ENCODE measurements at places on chromosomes 12 and 14. TPM values are rescaled to one million over a fixed set of nuclear protein-coding genes. Genes with fewer than 3 reads are reported as not detected.

DNA sequence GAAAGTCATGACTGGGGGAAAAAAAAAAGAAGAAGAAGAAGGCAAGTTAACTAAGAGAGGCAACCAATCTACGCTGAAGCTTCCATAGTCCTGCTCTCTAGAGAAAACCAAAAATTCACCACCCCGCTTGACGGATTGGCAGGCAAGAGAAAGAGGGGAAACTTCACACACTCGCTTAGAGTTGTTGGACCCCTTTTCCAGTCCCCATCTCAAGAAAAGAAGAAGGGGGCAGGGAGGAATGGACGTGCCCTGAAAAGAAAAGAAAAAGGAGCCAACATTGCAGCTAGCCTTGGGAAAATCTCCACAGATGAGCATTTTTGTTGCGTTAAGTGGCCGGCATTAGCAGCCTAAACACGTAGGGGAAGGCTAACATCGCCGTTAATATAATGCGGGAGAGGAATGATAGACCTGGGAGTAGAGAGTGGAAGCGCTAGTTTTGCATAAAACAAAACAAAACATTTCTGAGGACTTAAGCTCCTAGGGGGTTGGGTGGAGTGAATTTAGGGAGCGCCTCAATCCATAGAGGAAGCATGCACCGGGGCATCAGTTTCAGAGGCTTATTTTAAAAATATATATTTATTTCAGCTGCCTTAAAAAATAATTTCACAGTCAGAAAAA lies 11.3 kb upstream of the FOXG1 start:
- H3K27ac ChIP-seq, result no peak overlapping the region
- peaks cover 22% of the 10 kb centered on the region for H3K27me3 ChIP-seq
- H3K36me3 ChIP-seq, result no peaks in the 10 kb centered on the region
- no peaks in the 10 kb centered on the region for H3K4me1 ChIP-seq
- H3K4me3 ChIP-seq, result no peak overlapping the region
- DNase-seq, result no peak

DNA sequence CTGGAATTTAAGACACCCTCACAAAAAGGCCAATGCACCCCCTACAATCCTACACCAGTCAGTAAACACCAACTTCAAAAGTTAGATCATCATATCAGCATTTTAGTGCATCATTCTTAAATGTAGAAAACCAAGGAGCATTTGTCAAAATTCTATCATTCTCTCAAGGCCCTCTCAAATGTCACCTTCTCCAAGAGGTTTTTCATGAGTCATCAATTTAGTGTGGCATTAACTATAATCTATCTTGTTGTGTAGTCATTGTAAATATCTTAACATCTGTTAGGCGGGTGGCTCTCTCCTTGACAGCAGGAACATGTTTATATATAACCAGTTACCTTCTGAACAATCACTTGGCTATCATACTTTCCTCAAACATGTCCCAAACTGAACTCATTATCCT lies 62.1 kb upstream of the G2E3 start:
- H3K4me3 ChIP-seq, result no peak overlapping the region
- no peaks in the 10 kb centered on the region for H3K27me3 ChIP-seq
- no peaks in the 10 kb centered on the region for H3K36me3 ChIP-seq
- H3K27ac ChIP-seq, result no peak overlapping the region
- no peaks in the 10 kb centered on the region for H3K4me1 ChIP-seq
- no peak for DNase-seq

DNA sequence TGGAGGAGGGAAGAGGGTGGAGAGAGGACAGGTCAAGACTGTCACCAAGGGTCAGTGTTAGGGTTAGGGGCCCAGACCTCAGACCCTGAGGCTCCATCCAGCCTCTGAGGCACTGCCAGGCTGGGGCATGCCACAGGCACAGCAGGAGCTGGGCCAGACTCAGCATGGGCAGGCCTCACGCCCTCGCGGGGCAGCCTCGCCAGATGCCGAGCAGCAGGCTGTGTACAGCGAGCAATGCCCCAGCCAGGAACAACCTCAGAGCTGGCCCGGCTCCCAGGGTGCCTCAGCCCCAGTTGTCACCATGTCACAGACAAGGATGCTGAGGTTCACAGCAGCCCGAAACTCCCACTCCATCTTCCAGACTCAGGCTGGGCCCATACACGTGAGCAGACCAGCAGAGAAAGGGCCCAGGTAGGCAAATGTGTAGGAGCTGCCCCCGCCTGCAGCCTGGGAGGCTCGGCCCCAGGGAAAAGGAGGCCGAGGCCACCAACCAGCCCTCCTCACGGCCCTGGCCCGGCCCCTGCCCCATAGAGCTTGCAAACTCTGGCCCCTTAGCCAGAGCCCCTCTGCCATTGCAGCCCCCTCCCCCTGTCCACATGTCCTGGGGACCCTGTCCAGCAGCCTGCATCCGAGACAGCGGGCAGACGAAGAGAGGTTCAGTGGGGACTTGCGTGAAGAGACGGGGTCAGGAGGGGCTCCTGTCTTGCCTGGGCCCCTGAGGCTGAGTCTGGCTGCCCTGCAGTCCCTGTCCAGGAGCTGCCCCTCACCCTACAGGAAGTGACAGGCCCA lies 7.5 kb downstream of the C14orf180 start:
- no peaks in the 10 kb centered on the region for H3K36me3 ChIP-seq
- H3K4me1 ChIP-seq, result peaks cover 12% of the 10 kb centered on the region
- no peak overlapping the region for H3K27ac ChIP-seq
- no peak overlapping the region for H3K4me3 ChIP-seq

DNA sequence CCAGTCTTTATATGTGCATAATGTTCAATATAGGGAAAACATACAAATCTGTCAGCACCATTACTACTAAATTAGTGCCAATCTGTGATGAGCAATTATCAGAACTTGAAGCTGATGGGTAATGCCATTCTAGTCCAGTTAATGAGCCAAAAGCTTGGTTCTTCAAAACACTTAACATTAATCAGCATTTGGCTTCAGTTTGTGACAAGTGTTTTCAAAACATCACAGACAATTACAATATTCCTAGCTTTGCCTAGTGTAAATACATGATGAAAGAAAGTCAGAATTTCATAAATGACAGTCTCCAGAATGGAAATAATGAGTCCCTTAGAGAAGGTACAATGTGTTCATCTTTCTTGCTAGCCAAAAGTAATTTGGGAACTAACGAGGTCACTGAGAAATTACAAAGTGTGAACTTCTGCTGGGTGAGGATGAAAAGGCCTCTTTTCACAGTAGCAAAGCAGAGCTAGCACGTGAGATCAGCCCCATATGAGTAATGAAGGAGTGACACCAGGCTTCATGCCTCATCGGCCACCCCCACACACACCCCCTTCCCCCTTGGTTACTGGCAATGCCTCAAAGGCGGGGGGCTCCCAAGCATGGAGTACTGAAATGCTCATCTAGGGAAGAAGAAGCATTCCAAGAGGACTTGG lies 180.6 kb upstream of the EEA1 start:
- H3K36me3 ChIP-seq, result no peaks in the 10 kb centered on the region
- no peak overlapping the region for H3K4me3 ChIP-seq
- DNase-seq, result no peak
- H3K4me1 ChIP-seq, result no peaks in the 10 kb centered on the region

Gene PPM1H
- 12.5 TPM for total RNA-seq

Gene LRP1-AS
- not detected for total RNA-seq

Gene KRT77
- not detected for total RNA-seq

All from stomach (tissue), 19 donors.